ENCODE measurements at places on chromosomes 16 and 17.

GRCh38 chr17:27989046-27989445 lies 53.4 kb upstream of the NLK start:
- no peak for DNase-seq

DNA sequence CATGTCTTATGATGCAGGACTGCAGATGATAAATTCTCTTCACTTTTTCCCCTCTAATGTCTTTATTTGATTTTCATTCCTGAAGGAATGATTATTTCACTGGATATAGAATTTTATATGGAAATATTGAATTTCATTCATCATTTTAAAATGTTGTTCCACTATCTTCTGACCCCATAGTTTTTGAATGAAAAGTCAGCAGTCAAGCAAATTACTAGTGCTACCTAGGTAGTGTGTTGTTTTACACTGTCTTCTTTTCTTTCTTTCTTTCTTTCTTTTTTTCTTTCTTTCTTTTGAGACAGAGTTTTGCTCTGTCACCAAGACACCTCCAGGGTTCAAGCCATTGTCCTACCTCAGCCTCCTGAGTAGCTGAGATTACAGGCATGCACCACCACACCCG lies 76.9 kb downstream of the WSB1 start:
- no peak for DNase-seq

- no peak for DNase-seq
These were observed 48.1 kb downstream of the MYO1D start for GRCh38 chr17:32828822-32829221.

DNA sequence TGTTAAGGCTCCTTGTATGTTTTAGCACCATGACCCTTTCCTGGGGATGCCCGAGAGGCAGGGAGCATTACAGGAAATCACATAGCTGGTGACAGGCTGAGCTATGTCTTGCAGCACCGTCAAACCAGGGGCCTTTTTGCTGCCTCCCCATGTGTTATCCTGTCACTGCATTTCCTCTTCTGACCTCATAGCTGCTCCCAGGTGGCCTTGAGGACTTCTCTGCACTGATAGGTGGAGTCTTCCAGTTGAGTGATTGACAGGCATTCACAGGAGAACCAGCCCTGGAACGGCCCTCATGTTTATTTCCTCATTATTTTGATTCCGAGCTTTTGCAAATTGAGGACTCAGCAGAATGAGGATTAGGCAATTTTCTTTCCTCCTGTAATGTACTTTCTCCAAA lies 349.6 kb downstream of the HAPSTR1 start:
- no peak for DNase-seq

DNA sequence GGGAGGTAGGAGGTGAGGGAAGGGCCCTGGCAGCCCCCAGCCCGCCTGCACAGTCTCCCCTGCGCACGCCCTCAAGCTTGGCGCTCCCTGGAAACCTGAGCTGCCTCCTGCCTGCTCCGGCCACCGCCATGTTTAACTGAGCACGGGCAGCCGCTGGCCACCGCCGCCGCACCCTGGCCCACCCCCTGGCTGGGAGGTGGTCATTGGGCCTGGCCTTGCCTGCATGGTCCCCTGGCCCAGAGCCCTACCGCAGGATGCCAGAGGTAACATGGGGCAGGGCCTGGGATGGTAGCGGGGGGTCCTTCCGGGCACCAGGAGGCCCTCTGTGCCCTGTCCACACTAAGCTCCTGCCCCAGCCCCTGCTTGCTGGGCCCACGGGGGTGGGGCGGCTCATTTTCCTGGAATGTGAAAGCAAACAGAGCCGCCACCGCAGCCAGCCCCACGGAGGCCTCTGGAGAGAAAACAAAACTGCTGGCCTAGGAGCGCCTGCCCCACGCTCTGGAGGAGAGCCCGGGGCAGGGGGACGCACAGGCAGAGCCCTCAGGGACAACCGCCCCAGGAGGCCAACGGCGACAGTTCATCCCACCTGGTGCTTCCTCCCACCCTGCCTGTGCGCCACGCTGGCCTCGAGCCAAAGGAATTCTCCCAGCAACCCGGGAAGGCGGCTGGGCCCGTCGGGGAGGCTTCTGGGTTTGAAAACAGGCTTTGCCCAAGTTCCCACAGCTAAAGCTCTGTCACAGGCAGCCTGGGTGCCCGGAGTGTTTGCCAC lies 8.9 kb downstream of the NHERF2 start:
- DNase-seq = no peak
